Activated gamma-delta T cell treated with anti-CD3 and anti-CD28 coated beads, Interleukin-2, amount 50 U/mL, for 16 hours (primary cell): ENCODE measurements at places on chromosomes 12 and 14.
A peak's percentile ranks its signal among the peaks of the same experiment; 100 is the strongest.

DNA sequence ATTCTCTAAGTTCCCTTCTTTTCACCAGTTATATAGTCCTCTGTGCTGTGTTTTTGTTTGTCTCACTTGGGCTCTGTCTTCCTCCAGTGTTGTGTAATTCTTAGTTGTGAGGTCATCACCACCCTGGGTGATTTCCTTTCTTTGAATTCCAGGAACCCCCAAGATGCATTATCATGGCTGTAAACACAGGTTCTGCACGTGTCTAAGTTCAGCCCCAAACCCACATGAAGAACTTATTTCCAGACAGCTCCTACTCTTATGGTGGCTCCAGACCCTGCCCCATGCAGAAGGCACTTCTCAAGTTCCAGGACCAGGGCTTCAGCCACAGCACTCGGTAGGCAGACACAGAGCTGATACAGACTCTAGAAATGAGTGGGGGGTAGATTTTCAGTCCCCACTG, 560.5 kb downstream of the BCL11B start:
- DNase-seq = no peak

DNA sequence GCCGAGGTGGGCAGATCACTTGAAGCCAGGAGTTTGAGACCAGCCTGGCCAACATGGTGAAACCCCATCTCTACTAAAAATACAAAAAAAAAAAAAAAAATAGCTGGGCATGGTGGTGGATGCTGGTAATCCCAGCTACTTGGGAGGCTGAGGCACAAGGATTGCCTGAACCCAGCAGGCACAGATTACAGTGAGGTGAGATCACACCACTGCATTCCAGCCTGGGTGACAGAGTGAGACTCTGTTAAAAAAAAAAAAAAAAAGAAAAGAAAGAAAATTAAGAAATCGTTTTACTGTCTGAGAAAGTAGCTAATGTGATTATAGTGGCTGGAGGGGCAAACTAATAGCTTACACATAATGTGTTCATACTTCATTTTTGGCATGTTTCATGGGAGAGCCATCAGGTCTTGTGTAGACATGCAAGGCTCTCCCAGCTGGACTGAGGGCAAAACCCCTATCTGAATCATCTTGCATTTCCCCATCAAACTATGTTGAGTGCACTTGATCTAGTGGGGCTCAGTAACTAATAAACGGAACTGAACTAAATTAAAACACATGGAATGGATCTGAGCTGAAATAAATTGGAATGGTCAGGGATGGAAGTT, 16.2 kb downstream of the KIF21A start:
- no peak for DNase-seq

GRCh38 chr14:99775351-99775750, 17.9 kb upstream of the EML1 start:
- no peak for DNase-seq

DNA sequence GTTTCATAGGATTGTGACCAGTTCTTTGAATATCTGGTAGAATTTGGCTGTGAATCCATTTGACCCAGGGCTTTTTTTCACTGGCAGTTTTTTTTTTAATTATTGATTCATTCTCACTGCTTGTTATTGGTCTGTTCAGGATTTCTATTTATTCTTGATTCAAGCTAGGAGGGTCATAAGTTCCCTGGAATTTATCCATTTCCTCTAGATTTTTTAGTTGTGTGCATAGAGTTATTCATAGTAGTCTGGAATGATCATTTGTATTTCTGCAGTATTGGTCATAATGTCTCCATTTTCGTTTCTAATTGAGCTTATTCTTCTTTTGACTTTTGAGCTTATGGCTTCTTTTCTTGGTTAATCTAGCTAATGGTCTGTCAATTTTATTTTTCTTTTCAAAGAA, 291.6 kb downstream of the AKAP6 start:
- DNase-seq = no peak

DNA sequence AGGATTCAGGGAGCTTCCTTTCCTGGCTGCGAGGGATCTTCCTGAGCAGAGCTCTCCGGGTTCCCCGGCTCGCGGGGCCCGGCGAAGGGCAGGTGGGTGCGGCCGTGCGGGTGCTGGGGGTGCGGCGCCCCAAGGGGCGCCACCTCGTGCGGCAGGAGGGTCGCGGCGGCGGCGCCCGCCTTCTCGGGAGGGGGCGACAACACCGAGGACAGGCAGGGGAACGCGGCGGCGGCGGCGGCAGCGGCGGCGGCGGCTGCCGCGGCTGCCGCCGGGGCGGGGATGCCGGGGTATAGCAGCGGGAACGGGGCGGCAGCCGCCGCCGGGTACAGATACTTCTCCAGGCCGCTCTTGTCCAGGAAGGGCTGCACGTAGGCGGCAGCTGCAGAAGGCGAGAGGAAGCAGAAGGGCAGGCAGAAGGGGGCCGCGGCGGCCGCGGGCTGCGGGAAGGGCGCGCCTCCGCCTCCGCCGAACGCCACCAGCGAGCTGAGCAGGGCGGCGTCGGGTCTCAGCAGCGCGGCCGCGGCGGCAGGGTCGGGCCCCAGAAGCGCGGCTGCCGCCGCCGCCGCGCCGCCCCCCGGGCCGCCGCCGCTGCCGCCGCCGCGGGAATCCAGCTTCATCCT, 2.7 kb downstream of the BHLHE41 start:
- no peak for DNase-seq

DNA sequence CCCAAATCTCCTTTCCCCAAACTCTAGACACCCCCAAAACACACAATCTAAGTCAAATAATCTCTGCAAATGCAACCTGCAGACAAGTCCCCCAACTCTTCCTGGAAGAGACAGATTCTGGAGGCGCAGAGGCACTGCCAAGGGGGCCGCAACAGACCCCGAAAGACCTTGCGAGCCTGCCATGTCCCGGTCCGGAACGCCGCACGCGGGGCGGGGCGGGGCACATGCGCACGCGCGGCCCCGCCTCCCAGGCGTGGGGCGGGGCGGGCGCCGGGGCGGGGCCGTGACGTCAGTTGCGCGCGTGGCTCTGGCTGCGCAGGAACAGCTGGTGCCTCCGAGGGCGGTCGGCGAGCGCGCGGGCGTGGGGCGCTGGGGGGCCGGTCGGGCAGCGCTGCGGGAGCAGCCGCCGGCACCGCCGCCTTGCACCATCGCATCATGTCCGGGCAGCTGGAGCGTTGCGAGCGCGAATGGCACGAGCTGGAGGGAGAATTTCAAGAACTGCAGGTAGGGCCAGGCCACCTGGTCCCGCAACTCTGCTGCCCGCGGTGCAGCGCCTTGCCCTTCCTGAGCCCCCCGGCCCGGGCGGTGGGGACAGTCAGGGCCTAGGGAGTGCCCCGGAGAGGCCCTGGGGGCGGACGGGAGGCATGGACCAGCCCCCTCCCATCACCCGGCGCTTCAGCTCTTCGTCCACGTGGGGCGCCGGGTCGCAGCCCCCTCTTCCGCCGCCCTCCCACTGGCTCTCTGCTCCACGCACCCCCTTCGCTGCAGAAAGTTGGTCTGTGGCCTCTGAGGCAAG, at the start of gene TMEM120B:
Gene TMEM120B, plus strand, starts transcription at position 292 of the 796 bp plus-strand sequence. Its CDS starts 144 bp downstream, at position 436.
- DNase-seq = peak; percentile 65

GRCh38 chr12:54421175-54421878, 2.3 kb upstream of the ITGA5 start:
- no peak for DNase-seq

GRCh38 chr12:105321125-105321524, 9.4 kb upstream of the C12orf75 start:
- DNase-seq = no peak

GRCh38 chr12:91103624-91104023, 7.7 kb downstream of the LUM start:
- no peak for DNase-seq

DNA sequence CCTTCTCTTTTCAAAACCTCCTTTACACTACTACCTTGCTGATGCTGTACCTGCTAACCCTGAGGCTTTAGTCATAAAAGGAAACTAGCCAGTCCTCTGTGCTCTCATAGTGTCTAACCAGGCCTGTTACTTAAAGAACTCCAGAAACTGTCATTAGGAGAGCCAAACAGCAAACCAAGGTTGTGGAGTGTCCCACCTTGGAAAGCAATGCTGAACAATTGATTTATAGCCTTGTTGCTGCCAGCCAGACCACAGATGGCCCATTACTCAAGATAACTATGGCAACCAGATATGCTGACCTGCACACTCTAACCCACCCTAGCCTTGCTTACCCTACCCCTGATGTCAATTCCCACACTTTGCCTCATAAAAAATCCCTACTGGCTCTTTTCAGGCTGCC, 26.5 kb upstream of the BCAT1 start:
- DNase-seq = no peak

DNA sequence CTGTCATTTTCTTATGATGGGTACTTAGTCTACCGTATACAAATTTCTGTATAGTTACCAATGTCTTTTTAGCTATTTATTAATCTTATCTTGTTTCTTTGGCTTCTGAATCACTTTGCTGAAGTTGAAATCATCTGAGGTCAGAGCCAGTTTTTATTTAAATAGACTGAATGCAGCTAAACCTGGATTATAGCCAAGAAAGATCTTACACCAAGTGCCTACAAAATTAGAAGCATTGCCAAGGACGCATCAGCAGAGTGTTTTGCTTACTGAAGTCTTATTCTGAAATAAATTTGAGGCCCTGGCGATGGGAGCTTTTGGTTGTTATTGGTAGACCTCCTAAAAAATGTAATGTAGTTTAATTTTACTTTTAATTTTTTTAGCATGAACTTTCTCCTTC, 128.2 kb downstream of the RGS6 start:
- DNase-seq = no peak

- DNase-seq = no peak
Measured at GRCh38 chr12:9149372-9149771, 33.7 kb upstream of the A2M start.

DNA sequence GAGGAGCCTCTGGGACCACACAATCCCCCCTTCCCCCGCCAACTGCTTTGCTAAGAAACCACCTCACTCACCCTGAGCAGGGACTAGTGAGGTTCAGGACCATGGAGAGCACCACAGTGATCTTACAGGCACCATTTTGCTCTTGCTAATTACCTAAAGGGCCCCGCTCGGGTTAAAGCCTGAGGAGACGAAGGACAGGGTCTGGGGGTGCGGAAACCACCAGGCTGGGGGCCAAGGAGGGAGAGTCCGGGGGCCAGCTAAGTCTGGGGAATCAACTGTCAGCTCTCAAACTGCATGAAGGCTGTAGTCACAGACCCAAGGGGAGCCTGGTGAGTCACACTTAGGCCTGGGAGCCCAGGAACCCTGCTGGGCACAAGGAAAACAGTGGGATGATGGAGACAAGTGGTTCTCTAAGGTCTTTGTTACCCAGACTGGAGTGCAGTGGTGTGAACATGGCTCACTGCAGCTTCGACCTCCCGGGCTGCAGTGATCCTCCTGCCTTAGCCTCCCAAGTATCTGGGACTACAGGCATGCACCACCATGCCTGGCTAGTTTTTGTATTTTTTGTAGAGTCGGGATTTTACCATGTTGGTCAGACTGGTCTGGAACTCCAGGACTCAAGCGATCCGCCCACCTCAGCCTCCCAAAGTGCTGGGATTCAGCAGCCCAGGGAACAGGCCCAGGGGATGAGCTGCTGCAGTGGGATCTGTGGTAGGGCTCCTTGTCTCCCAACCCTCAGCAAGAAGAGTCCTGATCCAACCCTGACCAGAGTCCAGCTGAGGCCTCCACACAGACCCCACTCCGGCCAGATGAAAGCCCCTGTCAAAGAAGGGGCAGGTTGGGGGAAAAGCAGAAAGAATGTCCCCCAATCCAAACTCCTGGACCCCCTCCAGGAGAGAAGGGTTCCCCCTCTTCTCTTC, 98.8 kb downstream of the CALM1 start:
- DNase-seq = no peak

GRCh38 chr12:120224304-120225199, 23.6 kb upstream of the RPLP0 start:
- DNase-seq = no peak

- DNase-seq = no peak
Measured at GRCh38 chr12:95653771-95654546, 102.7 kb upstream of the USP44 start.

DNA sequence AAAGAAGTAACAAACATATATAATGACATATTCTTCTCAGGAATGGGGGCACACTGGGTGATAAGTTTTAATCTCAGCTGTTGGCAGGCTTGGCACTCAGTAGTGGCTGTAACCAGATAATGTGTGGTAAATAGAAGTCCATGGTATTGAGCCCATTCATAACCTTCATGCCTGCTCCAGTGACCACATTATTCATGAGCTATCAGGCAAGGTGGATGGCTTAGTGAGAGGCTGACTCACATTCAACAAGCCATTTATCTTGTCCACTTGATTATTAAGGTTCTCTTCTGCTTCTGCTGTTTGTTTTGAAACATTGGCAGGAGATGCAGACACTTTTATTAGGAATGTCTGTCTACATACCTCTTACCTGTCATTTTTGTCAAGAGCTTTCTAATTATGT, 950.4 kb upstream of the LRFN5 start:
- no peak for DNase-seq

DNA sequence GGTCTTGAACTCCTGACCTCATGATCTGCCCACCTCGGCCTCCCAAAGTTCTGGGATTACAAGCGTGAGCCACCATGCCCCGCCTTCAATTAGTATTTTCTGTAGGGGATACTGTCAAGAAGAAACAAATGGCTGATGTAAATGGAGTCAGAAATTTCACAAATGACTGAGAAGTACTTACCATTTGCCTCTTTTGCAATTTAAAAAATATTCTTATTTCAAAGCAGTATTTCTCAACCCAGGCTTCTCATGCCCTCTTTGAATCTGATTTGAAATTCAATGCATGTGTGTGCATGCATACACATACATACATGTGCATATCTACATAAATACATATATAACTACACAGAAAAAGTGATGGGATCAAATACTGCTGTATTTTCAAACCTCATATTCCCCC, 4.4 kb downstream of the PSMA6 start:
- no peak for DNase-seq

DNA sequence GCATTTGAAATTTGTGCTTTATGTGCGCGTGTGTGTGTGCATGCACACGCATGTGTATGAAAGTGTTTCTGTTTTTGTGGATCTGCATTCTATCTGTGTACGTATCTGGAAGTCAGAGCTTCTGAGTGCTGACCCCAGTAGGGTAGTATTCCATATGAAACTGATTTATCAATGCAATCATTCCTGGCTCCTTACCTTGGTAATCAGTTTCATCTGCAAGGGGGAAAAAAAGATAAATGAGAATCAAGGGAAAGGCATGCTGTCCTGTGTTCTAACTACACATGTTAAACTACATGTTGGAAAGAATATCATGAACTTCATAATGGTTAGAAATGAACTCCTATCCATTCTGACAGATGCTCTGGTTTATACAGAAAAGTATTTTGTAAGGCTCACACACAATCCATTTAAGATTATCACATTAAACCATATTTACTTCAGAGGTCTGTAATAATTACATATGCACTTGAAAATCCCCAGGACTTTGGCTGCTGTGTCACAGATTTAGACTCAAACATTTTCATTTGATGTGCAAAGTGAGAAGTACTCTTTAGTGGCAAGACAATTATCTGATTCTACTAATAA, 276.1 kb upstream of the LMO3 start:
- no peak for DNase-seq

DNA sequence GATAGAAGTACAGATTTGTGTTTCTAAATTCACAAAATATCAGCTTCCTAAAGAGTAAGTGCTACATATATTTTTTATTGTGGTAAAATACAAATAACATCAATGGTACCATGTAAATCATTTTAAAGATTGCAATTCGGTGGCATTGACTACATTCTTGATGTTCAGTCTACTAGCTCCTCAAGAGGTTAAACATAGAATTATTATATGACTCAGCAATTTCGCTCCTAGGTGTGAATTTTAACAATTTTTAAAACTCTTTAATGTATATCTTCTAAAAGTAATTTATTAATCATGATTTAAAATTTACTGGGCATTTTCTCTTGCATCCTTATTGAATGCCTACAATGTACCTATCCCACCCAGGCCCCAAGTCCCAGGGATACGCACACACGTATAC, 29.8 kb upstream of the OAS1 start:
- no peak for DNase-seq
